Brain (organoid and tissue), 16 donors: ENCODE measurements at places on chromosomes 1 and 21.
A peak's percentile ranks its signal among the peaks of the same experiment; 100 is the strongest.

DNA sequence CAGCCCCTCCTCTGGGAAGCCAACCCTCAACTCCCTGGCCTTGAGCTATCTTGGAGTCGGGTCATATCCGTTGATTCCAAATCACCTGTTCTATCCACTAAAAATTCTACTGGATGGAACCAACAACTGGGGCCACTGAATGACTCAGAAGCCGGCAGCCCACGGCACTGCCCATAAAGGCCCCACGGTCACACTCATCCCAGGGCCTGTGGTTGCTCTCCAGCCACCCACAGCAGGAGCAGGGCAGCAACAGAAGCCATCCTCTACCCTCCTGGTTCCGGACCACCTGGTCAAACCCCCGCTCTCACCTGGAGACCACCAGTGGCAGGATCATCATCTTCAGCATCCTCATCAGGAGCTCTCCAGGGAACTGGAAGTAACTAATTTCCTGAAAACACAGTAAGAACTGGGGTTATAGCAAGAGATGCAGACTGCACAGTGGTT lies 8.4 kb downstream of the SLC1A7 start:
- no peak for DNase-seq

DNA sequence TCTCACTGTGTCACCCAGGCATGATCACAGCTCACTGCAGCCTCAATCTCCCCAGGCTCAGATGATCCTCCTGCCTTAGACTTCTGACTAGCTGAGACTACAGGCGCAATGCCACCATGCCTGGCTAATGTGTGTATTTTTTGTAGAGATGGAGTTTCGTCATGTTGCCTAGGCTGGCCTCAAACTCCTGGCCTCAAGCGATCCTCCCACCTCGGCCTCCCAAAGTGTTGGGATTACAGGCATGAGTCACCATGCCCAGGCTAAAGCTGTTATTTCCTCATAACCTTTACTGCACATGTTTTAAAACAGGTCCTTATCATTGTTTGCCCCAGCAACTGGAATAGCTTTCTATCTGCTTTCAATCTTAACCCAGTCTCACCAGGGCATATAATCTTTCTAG lies 2.9 kb downstream of the SARS1 start:
- DNase-seq = no peak

- DNase-seq = no peak
These were observed 36.4 kb downstream of the PALMD start for GRCh38 chr1:99682291-99682751.

GRCh38 chr1:2950926-2951305 lies 70.4 kb upstream of the ACTRT2 start:
- DNase-seq = no peak

GRCh38 chr1:208034135-208034534 lies 123.2 kb upstream of the CD34 start:
- DNase-seq = no peak

GRCh38 chr1:3685222-3685621 lies 32.9 kb downstream of the TP73 start:
- no peak for DNase-seq

DNA sequence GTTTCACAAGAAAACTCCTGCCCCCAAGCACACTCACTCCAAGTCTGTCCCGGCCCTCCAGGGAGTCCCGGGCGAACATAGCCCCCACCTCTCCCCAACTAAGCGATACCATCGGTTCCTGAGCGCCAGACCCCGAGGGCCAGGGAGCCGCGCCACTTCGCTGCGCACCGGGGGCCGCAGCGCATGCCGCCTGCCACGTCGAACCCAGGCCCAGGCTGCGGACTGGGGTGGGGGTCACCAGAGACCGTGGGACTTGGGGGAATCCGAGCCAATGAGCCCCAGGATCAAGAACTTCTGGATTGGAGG lies 801 bp downstream of the RSPO1 start:
- no peak for DNase-seq

DNA sequence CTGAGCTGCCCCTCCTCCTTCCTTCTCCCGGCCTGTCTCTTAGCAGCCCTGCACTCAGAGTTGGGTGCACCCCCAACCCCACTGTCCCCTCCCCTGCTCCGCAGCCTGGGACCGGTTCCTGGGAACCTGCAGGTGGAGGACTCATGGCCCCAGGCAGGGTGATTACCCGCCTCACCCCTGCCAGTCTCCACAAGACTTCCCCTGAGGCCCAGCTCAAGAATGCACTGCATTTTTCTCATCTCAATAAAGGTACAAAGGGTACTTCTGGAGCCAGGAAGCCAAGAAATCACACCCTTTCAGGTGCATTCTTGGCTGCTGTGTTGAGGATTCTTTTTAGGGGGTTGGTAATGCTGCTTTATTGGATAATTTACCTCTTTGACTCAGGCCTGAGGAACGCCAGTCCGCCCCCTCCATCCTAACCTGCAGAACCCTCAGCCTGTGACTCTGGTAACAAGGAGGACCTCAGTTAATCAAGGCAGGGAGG lies 126.3 kb upstream of the TMPRSS2 start:
- DNase-seq = no peak

DNA sequence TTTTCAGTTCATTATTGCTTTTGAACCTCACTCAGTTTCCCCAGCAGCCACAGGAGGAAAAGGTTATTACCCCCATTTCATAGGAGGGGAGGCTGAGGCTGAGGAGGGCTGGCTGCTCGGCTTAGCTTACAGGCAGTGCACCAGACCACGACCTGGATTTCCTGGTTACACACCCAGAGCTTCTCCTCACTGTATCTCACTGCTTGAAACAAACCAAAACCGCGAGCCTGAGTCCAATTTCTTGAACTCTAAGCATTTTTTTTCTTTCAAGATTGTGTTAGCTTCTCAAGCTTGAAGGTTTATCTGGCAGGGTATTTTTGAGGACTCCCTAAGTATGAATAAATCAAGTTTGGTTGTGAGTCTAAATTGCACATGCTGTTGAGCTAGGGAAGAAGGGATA lies 188.9 kb upstream of the EDN2 start:
- peak; percentile 86 for DNase-seq

DNA sequence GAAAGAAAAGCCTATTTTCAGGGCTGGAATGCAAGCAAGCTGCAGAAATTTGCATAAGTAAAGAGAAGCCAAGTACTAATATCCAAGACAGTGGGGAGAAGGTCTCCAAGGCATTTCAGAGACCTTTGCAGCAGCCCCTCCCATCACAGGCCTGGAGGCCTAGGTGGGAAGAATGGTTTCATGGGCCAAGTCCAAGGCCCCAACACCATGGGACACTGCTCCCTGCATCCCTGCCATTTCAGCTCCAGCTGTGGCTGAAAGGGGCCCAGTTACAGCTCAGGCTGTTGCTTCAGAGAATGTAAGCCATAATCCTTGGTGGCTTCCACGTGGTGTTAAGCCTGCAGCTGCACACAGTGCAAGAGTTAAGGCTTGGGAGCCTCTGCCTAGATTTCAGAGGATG lies 16.9 kb upstream of the COL6A1 start:
- DNase-seq = no peak

DNA sequence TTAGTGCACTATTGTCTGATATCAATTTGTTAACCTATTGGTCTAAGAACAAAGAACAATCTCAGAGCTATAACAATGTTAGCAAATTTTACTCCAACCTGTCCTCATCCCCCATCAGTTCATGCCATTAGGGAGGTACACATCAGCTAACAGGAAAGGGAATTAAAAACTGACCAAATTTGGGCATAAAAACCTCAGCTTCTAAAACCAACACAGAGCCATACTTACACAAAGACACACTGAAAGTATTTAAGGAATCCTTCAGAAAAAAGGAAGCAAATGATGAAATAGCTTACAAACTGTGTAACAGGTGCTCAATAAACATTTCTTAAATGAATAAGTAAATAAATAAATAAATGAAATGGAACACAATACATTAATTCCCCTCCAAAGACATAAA lies 89.2 kb downstream of the TTLL7 start:
- no peak for DNase-seq

DNA sequence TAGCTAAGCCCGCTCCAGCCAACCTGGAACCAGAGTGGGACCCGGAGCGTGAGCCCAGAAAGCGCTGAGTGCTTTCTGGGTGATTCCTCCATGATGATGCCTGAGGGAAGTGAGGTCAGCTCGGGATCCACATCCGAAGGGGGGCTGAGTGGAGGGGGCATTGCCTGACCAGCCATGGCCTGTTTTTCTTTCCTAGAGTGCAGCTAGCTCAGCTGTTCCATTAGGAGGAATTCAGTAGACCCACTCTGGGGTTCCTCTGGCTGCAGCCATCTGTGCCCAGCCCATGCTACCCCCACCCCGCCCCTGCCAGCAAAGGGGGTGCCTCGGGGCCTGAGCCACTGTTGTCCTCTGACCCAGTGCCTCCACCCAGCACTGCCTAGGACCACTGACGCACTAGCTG lies 9.6 kb upstream of the SLC25A34 start:
- no peak for DNase-seq

DNA sequence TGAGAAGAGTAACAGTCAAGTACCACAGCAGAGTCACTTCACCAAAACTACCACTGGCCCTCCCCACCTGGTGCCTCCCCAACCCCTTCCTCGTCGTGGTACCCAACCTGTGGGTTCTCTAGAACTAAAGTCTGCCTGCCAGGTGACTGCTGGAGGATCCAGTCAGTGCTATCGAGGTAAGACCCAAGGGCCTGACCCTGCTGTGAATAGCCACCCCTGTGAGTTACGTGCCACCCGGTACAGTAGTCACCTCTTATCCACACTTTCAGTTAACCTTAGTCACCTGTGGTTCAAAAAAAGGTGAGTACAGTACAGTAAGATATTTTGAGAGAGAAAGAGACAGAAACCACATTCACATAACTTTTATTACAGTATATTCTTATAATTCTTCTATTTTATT lies 16.5 kb downstream of the TTF2 start:
- DNase-seq = no peak

DNA sequence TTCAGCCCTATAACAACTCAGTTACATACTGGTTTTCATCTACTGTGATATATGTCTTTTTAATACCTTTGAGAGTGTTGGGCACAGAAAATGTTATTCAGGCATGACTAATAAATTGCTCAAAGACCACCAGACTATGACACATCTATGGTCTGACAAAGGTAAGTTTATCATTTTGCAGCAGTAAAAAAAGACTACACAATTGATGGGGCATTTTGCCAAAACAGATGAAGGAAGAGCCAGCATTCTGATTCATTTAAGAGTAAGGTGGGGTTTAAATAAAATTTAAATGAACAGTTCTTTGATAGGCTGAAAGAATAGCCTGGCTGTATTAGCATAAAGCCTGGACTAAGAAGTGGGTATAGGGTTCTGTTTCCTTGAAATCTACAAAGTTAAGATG lies 8.8 kb upstream of the RNPC3 start:
- DNase-seq = no peak

DNA sequence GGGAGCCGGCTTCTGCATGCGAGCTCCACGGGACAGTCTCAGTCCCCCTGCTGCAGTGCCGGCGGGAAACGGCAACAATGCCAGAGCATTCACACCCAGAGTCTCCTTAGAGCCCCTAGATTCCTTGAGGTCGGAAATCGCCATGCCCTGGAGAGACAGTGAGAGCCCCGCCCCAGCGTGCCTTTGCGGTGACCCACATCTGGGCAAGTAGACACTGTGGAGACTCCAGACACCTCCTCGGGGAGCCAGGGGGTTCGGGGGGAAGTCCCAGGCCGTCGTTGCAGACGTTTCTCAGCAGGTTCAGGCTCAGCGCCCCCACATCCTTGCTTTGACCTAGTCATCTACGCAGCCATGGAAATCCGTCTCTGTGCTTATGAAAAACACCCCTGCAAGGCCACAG lies 81.3 kb upstream of the ARHGEF16 start:
- DNase-seq = no peak

- DNase-seq = no peak
These were observed 97.5 kb downstream of the SEC16B start for GRCh38 chr1:177872308-177872900.

GRCh38 chr1:225653463-225654276 lies 747 bp upstream of the ENAH start:
- peak; percentile 81 for DNase-seq

- DNase-seq = no peak
These were observed 18.0 kb upstream of the SPRR2G start for GRCh38 chr1:153168686-153169085.

DNA sequence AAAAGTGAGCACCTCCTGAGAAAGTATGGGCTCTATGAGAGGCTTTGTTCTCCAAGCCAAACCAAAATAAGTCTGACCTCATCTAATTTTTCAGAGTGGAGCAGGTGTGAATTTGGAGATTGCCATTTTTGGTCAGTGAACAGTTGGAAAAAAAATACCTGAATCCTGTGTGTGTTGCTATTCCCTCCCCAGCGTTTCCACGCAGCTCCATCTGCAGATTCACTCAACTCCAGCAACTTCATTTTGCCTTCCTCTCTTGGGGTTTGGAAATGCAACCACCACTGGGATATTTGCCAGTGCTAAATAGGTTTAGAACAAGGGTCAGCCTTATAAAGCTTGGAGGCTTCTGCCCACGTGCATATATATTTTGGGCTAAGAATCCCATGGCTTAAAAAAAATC lies 11.2 kb downstream of the CASQ2 start:
- no peak for DNase-seq

- no peak for DNase-seq
These were observed 214.7 kb upstream of the NRIP1 start for GRCh38 chr21:15279482-15279881.

- no peak for DNase-seq
These were observed 9.2 kb downstream of the IGSF21 start for GRCh38 chr1:18116777-18117176.

GRCh38 chr1:4090976-4091660 lies 191.0 kb upstream of the C1orf174 start:
- no peak for DNase-seq

DNA sequence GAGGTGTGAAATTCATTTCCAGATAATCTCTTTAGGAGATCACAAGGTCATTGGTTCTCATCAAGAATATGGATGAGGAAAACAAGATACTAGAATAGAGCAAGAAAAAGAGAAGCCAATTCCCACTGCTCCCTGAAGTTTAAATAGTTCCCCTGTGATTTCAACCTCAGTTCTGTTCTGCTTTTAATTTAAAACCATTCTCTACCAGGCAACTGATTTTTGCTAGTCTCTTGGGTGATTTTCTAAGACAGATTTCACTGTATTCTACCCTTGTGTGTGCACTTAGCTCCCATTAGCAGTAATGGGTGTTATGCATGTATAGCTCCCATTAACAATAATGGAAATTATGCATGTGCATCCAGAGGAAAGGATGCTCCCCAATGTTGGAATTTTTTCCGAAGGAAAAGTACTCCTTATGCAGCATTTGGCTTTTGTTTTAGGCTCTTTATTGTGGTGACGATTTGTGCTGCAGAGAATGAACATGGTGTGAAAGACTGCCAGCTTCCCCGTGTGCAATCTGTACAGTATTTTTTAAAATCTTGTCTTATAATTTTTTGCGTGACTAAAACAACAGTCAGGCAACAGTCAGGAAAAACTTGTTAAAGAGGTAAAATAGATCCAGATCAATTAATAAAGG lies 144.0 kb upstream of the ZRANB2 start:
- DNase-seq = peak; percentile 28

- no peak for DNase-seq
These were observed 266.2 kb upstream of the PLXNA2 start for GRCh38 chr1:208510192-208510952.

GRCh38 chr1:71964188-71964587 lies 318.2 kb downstream of the NEGR1 start:
- DNase-seq = no peak

- DNase-seq = peak; percentile 50
These were observed 28.9 kb upstream of the RBM15 start for GRCh38 chr1:110310300-110310699.

GRCh38 chr21:41741253-41742072 lies 25.4 kb downstream of the RIPK4 start:
- DNase-seq = no peak

- DNase-seq = no peak
These were observed 17.4 kb downstream of the AK4 start for GRCh38 chr1:65165269-65165993.

GRCh38 chr1:160789051-160789701 lies 6.8 kb upstream of the LY9 start:
- DNase-seq = no peak
